ENCODE measurements at places on chromosomes 1 and 21. TPM values are rescaled to one million over a fixed set of nuclear protein-coding genes. Genes with fewer than 3 reads are reported as not detected.

DNA sequence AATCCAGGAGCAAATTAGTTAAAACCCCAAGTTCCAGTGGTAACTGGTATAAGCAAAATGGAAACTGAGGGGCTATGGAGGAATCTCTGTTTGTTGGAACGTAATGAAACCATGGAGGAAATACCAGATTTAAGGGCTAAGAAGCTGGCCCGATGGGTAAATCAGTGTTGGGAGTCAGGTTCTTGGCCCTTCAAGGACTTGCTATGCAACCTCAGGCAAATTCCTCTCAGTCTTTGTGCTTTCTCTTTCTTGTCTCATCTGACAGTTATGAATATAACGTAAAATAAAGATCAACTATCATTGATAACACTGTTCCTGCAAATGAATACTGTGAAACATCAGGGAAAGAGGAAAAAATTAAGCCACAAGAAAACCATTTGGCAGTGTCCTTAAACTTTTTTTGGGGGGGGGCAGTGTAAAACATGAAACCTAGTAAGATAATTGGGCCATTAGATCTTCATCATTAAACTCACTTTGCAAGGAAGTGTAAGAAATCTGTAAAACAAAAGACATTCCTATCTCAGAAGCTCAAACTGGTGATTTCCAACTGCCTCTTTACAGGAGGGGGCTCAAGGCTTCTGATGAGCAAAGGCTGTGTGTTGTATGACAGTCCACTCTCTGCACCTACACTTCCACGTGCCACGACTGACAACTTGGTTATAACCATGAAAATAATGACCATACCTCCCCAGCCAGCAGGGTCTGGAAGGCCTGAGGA is 47.6 kb downstream of the LHX4 start:
- no peak for DNase-seq

GRCh38 chr1:111754984-111755330 is 744 bp upstream of the DDX20 start:
- DNase-seq, result no peak

DNA sequence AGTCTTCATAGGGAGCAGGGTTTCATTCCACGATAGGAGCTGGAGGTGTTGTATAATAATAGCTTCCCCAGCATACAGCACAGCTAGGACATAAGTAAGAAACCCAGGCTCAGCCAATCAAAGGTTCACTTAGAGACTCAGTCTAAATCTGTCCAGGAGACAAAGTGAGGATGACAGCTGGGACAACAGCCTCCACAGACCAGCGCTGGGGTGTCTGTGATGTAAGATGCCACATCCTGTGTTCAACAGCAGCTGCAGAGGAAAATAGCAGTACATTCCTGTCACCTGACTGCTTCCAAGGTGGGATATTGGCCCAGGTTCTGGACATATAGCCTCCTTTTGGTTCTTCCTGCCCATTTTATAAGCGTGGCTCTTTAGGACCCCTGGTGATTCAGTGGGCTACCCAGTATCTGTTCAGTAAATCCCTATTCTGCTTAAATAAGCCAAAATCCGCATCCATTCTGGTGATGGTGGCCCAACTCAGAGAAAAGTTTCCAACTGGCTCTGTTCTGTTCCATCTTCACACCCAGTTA is 176.8 kb upstream of the SYT6 start:
- no peak for DNase-seq

Gene FAM43B
- total RNA-seq, result 0.10 TPM

Gene PPIAL4G
- total RNA-seq, result 0.14 TPM

Data from progenitor cell of endocrine pancreas (in vitro differentiated cells).